ENCODE measurements at places on chromosomes 1 and 21.

- no peak for DNase-seq
Measured at GRCh38 chr1:232292239-232292638, 337.7 kb downstream of the SIPA1L2 start.

- no peak for DNase-seq
Measured at GRCh38 chr1:204780630-204781029, 90.0 kb upstream of the NFASC start.

- no peak for DNase-seq
Measured at GRCh38 chr1:89557445-89557825, 32.8 kb downstream of the LRRC8B start.

DNA sequence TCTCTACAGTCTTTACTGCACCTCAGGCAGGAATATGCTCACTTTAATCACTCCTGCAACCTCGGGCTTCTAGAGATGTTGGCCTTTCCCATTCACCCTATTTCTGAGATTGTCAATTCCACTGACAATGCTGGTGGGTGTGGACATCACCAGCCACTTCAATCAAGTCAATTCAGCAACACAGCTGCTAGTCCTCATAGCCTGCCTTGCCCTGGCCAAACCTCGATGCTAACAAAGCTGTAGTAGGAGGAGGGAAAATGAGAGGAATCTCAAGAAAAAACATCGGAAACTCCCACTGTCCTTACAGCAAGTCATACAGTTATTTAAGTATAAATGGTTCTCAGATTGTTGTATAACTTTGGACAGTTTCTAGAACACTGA, 155.0 kb downstream of the KCNH1 start:
- no peak for DNase-seq

DNA sequence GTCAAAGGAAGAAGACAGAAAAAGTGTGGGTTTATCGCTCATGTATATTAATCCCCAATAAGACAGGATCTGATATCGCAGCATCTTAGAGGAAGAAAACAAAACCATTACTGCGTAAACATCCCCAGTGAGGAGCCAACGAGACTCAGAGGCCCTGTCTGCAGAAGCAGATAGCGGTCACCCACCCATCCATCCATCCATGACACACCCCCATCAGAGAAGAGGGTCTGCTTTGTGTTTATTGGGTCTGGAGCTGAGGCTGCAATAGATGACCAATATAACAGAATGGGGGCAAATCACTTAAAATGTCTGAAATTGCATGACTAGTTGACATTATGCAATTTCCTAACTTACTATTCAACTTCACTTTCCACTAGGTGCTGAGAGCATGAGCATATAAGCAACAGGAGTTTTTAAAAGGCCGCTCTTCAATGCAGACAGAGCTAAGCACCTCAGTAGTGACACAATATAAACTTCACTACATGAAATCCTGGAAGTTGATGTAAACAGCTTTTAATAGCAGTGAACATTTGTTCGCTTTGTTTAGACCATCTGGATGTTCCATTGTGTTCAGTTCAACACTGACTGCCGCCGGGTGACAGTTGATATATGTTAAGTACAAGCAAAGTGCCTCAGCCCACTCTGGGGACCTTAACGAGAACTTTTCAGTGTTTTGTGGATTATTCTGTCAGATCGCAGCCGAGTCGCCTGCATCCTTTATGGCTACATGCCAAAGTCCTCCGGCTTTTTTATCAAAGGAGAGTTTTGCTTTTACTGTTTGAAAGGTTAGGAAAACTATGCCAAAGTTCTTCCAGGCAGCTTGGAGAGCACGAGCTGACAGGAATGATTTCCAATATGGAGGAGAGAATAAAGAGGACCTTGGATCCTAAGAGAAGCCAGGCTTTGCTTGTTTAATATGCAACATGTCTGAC, 167.5 kb downstream of the ZNF281 start:
- peak; percentile 35 for DNase-seq

DNA sequence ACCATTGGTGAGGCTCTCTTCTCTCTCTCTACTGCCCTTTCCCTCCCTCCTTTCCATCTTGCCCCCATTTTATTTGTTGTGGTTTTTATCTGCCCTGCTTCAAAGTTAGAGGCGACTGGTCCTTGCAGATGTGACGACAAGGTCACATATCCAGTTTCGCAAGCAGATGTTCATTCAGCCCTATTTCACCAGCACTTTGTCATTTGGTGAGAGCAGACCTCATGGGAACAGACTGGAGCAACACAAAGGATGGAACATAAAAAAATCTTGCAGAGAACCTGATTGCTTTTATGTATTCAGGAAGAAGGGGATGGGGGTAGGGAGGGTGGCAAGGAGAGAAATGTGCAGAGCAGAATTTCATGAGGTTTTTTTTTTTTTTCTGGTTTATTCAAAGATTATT, 84.3 kb downstream of the ELAVL4 start:
- DNase-seq, result no peak

- no peak for DNase-seq
Measured at GRCh38 chr1:242455052-242455361, 69.5 kb downstream of the PLD5 start.

- DNase-seq, result peak; percentile 61
Measured at GRCh38 chr21:16420031-16420724, 690.4 kb downstream of the USP25 start.

GRCh38 chr1:209674957-209675564, at the start of gene G0S2:
Gene G0S2, plus strand, starts transcription at chr1:209675412. Its CDS starts 273 bp downstream, at chr1:209675685.
- peak; percentile 33 for DNase-seq

DNA sequence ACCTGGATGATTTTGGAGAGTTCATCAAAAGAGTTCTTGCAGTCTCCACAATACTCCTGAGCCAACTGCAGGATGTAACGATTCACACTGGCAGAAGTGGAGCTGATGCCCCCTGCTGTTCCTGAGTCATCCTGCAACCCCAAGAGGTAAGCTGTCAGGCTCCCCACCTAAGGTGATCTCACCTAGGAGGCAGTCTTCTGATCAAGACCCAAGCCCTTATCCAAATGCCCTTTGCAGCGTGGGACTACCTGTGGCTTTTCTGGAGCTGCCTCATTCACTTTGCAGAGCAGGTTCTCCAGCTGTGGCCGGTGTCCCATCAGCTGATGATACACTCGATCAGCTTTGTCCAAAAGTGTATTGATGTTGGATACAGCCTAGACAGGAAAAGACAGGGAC, 96.4 kb downstream of the UBR4 start:
- peak; percentile 37 for DNase-seq

DNA sequence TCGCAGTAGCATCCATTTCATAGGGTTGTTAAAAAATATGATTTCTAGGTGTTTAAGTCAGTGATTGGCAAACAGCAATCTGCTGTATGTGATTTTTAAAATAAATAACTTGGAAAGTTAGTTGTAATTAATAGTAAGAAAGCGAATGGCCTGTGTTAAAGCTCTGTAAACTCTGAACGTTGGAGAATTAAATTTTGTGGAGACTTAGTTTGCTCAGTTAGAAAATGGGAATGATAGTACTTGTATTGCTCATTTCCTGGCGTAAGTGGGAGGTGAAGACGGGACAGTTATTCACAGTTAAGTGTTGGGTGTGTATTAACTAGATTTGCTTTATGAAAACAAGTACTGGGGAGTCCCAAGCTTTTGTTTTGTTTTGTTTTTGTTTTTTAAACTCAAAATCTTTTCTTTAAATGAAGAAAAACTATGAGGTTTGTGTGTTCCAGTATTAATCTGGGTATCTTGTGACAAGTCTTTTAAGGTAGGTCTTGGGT, 995 bp downstream of the CACYBP start:
- DNase-seq, result no peak

GRCh38 chr1:167798952-167799351, 77.2 kb downstream of the MPZL1 start:
- DNase-seq, result no peak

GRCh38 chr1:1170215-1171091, 3.2 kb upstream of the TTLL10 start:
- DNase-seq, result no peak

GRCh38 chr1:79988401-79988800, 981.9 kb upstream of the ADGRL4 start:
- DNase-seq, result no peak

DNA sequence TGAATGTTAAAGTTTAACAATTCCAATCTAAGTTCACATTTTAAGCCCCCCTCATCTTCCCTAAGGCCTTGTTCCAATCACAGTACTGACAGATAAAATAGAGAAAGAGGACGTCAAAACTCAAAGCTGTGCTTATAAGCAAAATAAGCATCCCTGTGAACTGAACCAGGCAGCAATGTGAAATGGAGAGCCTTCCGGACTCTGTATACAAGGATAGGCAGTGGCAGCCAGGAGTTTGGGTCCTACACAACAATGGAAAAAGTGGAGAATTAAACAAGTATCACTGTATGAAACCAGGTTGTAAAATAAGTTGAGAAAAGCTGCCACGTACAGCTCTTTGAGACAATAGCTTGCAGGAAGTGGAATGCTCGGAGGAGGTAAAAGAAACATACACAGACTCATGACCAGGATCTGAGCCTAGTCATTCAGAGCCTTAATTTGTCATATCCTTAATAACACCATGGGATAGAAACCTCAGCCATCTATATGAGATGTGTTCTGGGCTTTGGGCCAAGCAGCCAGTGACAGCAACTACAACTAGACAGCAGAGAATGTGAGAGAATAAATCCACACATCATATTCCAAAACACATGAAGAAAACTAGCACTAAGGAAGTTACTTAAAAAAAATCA, 55.2 kb upstream of the PALMD start:
- peak; percentile 96 for DNase-seq

- DNase-seq, result peak; percentile 50
Measured at GRCh38 chr1:117067533-117068370, 7.6 kb downstream of the TTF2 start.

DNA sequence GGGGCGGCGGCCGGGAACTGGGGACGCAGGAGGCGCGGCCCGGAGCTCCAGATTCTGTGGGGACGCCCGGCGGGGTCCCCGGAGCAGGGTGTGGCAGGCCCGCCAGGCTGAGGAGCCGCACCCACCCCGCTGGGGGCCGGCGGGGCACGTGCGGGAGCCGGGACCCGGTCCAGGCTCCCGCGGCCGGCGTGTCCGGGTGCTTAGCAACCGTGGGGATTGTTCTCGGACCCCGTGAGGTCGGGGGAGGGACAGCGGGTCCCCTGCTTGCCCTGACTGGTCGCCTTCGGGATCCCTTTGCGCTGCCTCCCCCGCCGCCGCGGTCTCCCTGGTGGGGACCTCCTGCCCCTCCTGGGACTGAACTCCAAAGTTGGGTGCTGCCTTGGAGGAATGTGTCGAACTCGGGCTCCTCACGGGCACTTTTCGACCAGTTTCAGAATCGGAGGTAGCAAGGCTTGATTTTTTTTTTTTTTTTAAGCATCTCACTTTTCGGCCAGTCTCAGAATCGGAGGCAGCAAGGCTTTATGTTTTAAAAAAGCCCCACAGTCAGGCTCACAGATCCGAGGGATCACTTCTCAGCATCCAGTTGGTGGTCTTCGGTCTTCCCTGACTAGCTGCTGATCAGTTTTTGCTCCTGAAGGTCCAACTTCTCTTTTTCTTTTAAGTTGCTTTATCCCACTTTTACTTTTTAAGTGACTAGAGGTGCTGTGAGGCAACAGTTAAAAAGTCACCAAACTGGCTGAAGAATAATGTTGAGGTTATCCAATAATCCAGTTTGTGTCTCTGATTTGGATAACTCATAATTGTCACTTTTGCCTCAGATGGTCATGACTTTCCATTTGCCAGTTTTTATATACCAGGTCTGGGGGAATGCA, 648 bp downstream of the FAM76A start:
- DNase-seq, result peak; percentile 23

- DNase-seq, result no peak
Measured at GRCh38 chr1:191674626-191675179, 483.6 kb upstream of the RGS18 start.

DNA sequence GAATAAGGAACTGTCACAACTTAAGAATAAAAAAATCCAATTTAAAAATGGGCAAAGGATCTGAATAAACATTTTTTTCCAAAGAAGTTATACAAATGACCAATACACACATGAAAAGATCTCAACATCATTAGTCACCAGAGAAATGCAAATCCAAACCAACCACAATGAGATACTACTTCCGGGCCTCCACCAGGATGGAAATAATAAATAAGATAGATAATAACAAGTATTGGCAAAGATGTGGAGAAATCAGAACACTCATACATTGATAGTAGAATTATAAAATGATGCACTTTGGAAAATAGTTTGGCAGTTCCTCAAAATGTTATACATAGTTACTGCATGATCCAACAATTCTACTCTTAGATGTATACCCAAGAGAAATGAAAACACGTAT, 18.7 kb downstream of the ZSWIM5 start:
- no peak for DNase-seq

DNA sequence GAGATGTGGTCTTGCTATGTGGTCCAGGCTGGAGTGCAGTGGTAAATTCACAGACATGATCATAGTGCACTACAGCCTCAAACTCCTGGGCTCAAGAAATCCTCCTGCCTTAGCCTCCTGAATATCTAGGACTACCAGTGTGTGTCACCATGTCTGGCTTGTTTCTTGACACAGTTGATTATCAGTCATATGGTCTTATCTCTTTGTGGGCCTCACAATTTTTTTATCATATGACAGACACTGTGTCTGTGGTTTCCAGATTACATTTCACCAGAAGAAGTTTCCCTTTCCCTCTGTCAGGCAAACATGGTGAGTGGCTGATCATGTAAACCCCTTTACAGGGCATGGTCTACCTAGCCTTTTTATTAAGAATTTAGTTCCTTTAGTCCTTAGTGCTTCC, 96.1 kb downstream of the HFM1 start:
- no peak for DNase-seq

DNA sequence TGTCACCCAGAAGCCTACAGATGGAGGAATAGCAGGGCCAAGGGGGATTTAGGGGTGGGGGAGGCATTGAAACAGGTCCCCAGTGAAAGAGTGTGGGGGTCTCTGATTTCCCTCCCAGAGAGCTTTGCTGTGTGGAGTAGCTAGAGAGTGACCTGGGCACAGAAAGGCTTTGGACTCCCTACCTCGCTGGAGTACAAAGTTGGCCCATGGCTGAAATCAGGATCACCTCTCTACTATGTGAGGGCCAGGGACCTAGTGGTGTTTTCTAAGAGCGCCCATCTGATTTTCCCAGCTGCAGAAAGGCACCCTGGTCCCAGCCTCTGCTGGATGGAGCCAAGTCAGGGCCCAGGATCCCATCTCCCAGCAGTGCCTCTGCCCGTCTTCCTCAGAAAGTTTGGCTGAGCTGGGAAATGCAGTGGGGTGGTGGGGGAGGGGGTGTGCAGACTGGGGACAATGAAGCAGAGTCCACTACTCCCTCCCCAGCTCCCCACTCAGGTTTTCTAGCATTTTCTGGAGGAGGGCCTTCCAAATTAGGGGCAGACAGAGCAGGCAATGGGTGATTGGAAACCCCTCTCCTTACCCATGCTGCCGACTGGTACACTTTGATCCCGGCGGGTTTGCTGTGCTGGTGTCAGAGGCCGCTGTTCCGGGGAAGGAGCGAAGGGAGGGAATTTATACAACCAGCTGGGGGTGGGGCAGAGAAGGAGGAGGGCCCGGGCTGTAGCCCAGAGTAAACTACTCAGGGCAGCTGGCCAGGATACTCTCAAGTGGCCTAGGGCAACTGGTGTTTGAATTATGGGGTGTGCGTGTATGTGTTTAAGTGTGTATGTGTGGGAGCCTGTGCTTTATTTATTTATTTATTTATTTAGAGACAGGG, at the start of gene SELENBP1:
Gene SELENBP1 (minus strand): TSS at position 648 of the 877 bp plus-strand sequence. CDS start 64 bp downstream, at position 584.
- peak; percentile 61 for DNase-seq

DNA sequence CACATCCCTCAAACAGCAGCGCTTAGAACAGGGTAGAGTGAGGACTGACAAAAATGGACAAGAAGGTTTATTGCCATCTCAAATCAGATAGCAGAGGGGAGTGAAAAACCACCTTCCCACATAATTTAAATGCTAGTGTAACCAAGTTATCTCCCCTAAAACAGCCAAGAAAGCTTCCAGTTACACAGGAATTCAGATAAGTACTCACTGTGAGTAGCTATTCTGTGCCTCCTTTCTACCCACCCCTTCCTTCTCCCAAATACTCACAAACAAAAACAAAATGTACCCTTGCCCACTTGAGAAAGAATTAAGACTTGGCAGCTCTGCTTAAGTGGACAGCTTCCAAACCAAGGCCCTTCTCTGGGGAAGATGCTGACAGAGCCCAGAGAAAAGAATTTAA, 9.1 kb downstream of the OTUD7B start:
- no peak for DNase-seq
